Stimulated activated CD4-positive, alpha-beta T cell treated with anti-CD3 and anti-CD28 coated beads, Interleukin-4, amount 100 ng/mL, for 48 hours (primary cell): ENCODE measurements at places on chromosomes 12 and 14.

DNA sequence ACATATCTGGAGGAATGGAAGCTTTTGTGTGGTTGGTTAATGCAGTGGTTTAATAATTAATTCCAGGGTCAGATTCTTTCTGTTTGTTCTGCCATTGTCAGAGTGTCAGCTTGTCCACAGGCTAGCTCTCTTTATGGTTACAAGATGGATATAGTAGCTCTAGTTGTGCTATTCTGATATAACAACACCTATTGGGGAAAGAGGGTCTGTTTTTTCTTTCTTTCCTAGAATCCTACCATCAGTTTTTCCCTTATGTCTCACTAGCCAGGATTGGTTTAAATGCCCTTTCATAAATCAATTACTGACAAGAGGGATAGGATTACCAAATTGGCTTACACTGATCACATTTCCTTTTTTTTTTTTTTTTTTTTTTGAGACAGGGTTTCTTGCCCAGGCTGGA, 27.8 kb downstream of the CNOT2 start:
- no peak for DNase-seq

DNA sequence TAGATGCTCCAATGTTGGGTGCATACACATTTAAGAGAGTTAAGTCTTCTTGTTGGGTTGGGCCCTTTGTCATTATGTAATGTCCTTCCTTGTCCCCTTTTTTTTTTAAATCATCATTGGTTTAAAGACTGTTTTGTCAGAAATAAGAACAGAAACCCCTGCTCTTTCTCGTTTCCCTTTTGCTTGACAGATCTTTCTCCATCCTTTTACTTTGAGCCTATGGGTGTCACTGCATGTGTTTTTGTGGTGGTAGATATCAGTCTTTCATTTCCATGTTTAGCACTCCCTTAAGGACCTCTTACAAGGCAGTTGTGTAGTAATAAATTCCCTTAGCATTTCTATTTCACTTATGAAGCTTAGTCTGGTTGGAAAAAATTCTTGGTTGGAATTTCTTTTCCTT, 47.4 kb downstream of the RTN1 start:
- no peak for DNase-seq

DNA sequence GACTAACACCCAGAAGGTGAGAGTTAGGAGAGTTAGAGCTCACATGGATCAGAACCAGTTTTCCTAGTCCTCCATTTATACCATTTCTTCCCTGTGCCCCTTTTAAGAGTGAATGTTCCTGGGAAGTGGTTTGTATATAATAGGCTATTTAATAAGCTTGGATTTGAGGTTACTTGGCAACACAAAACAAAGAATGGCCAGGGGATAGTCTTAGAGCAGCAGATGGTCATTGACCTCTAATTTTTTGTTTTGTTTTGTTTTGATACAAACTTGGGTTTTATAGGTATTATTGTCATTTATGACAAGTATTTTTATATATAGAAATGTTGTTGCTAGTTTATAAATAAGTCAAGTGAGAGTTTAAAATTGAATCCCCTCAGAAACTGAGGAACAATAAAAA, 35.8 kb downstream of the VEZT start:
- no peak for DNase-seq

GRCh38 chr12:117404203-117404853, 42.9 kb upstream of the NOS1 start:
- no peak for DNase-seq

DNA sequence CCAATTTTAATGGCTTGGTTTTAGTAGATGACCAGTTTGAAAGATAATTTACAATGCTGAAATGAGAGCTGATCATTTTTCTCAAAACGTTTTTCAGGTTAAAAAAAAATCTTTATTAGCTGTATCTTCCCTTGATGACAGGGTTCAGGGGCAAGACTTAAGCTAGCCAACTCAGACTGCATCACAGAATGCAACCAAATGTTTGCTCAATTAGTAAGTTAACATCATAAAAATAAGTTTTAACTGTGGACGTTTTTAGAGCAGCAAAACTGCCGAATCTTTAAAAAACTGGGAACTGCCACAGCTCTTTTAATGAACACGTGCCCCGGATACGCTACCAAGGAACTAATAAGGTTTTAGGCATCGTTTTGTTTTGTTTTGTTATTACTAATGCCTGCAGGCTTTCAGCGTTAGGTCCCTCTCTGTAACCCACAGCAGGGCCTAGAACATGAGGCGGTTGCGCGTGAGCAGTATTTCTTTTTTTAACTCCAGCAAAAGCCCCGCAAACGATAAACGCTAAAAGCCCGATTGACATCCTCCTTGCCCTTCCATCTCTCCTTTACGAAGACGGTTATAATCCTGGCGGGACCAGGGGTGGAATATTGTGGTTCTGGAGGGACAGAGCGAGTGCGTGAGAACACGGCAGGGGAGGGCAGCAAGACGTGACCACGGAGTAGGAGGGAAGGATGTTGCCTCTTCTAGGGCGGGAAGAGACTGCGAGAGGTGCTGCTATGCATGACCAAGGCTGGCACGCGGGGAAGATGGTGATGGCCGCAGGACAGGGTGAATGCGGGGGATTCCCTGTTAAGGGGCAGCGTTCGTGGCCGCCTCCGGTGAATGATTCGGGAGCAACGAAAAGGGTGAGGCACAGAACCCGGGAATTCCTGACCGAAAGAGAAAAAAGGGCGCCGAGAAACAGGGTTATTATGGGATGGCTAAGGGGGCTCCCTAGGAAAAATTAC, 652 bp downstream of the SUPT16H start:
- DNase-seq = peak; percentile 40

- no peak for DNase-seq
These were observed 4.5 kb upstream of the DHRS7 start for GRCh38 chr14:60169722-60170121.

DNA sequence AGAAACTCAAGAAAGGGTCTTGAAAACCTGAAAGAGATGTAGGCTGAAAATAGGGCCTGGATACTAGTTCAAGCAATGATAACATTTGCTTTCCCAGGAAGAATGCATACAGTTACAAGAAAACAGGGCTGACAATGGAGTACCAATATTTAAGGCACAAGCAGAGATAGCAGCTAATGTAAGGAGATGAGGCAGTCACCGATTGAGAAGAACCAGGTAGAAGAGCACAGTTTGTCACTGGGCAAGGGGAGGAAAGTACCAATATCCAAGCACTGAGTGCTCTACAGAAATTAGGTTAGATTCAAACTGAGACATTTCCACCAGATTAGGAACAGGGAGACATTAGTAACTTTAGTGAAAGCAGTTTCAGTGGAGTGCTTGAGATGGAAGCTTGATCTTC, 19.9 kb downstream of the RPS6KA5 start:
- no peak for DNase-seq

DNA sequence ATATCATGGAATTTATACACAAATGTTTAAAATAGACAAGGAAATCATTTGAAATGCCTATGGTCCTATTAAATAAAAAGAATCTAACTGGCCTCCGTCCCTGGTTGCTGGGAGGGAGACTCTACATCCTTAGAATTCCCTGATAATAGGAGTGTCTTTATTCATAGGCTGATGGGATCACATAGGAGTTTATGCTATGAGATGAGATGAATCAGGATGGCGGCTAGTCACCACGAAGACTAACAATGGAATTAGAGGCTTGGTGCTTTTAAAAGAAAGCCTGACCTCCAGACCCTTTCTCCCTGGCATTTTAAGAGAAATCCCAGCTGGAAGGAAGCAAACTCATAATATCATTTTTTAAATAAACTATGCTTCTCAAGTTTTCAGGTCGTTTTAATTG, 69.7 kb downstream of the SEC23A start:
- DNase-seq = no peak

DNA sequence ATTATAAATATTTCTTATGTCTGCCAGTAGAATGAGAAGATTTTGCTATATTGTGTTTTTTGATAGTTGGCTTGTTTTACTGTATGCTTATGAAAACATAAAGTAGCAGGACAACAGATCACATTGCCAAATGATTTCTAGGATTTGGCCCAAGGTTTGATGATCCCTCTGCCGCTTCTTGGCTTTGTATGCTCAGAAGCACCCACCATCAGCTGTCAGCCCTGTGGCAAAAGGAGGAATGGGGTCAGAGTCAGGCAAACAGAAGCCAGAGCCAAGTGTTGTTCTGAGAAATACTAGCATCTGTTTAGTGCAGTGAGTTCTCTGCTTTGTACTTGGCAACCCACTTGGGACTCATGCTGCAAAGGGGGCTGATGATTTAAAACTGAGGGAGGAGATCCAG, 152.2 kb downstream of the PDE3A start:
- no peak for DNase-seq

DNA sequence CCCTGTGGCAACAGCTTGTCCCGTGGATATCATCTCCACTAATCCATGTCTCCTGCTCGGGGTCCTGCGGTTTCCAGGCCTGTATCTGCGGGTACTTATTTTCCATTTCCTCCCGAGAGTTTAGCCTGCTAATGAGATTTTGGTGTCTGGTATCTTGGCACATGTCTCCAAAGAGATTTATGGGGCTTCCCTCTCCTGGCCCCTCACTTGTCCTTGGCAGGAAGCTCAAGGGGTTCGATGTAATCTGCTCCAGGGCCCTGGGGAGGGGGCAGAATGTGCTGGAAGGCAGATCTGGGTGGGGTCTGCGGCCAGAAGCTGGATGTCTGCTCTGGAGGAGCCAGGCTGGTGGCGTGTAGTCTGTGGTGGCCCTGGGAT, 85.7 kb downstream of the KIF26A start:
- no peak for DNase-seq

GRCh38 chr12:6041891-6042290, 82.6 kb downstream of the VWF start:
- no peak for DNase-seq

- DNase-seq = no peak
These were observed 11.0 kb downstream of the CBLN3 start for GRCh38 chr14:24418492-24418873.
